Activated naive CD4-positive, alpha-beta T cell treated with anti-CD3 and anti-CD28 coated beads for 36 hours (primary cell): ENCODE measurements at places on chromosomes 6 and 20.

DNA sequence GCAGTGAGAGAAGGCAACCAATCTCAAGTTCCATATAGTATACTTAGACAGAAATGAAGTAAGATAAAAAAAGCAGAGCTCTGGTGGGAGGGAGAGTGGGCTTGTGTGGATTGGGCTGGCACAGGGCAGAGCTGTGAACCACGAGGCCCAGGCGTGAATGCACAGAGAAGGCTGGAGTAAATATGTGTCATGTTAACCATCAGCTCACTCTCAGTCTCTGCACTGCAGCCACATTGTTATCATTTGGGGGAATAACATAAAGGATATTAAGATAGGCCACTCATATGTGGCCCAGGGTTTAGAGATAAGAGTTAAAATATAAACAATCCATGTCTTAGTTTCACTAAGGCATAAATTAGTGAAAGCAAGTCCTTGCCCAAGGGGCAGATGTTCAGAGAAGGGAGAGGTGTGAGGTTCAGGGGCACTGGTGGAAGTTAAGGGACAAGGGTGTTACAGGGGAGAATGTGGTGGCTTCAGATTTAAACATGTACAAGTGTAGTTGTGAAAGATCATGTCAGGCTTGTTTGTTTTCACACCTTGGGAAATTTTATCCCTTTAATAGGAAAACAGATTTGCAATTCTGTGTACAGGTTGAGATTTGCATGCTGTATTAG, 14.4 kb downstream of the GMPR start:
- no peak for DNase-seq

- no peak for DNase-seq
These were observed 79.1 kb downstream of the TMEM242 start for GRCh38 chr6:157244175-157244574.

DNA sequence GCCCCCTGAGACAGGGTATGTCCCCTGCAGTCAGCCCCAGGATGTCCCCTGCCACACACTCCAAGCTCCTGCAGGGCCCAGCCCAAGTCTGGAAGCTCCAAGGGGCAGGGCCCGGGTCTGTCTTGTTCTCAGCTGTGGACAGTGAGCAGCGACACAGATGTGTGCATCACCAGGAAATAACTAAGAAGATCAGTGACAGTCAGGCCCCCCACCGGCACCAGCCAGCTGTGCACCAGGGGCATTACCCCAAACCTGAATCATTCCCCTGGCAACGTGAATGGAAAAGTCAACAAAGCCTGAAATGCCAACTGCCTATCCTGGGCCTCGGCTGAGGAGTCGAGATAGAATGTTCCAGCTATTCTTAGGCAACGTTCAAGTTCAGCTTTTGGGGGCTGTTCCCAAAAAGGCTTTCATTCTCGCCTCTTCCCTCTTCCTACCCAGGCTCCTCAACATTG, 105.0 kb downstream of the PREX1 start:
- DNase-seq: no peak

DNA sequence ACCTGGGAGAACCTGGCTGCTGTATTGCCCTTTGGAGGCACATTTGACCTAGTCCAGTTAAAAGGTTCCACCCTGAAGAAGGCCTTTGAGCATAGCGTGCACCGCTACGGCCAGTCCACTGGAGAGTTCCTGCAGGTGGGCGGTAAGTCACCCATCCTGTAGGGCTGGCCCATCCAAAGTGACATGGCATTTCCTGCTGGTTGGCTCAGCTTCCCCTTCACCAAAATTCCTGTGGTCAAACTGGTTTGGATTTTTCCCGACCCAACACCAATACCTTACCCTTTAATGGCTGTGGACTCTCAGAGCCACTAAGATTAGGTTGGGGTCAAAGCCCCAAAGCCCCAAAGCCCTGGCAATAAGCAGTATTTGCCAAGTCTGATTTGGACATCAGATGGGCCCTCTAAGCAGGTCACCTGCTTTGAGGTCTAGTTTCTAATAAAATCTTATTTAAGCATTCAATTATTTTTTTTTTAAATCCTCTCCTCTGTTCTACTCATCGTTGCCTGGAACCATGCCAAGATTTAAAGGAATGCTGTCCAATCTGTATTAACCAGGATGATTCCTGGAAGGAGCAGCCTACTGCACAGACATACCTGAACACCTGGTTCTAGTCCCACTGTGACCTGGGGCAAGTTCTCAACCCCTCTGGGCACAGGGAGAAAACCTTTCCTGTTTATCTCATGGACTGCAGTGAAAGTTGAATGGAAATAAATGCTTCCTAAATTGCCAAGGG, 40.8 kb downstream of the NT5E start:
- DNase-seq: no peak

GRCh38 chr6:91802431-91802830, 1215.6 kb upstream of the MAP3K7 start:
- DNase-seq: no peak

DNA sequence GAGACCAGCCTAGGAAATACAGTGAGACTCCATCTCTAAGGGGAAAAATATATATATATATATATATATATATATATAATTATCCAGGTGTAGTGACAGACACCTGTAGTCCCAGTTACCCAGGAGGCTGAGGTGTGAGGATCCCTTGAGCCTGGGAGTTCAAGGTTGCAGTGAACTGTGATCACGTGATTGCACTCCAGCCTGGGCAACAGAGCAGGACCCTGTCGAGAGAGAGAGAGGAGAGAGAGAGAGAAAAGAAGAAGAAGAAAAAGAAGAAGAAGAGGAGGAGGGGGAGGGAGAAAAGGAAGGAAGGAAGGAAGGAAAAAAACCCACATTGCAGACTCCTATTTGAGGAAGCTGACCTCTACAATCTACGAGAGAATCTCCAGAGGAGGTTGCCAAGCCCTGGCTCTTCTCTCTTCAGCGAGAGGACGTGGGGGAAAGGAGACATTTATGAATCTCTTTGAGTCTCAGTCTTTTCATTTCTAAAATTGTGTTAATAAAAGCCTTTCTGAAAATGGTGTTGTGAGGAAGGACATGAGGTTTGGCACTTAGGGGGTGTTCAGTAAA, 49.7 kb downstream of the COL11A2 start:
- no peak for DNase-seq

DNA sequence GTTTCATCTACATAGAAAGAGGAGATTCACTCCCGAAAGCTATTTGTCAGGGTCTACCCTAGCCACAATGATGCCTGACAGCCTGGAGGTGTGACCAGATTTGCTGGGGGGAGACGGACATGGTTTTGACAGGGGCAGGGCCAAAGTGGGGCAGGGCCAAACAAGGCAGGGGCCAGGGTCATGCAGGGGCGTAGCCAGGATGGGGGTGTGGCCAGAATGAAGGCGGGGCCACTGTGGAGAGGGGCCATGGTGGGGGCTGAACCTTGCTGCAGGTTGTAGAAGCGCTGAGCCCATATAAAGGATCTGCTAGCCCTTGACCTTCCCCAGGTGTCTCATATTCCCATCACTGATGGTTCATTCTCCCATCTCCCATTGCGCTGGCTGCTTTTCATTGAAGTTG, 184.1 kb upstream of the SULF2 start:
- no peak for DNase-seq

- no peak for DNase-seq
These were observed 81.3 kb downstream of the HMGCLL1 start for GRCh38 chr6:55497694-55498093.

GRCh38 chr20:13428684-13429083, 207.6 kb downstream of the ISM1 start:
- no peak for DNase-seq
